IPS DF 19.7 (cell line): ENCODE measurements at places on chromosomes 6 and 20.
A peak's percentile ranks its signal among the peaks of the same experiment; 100 is the strongest.

DNA sequence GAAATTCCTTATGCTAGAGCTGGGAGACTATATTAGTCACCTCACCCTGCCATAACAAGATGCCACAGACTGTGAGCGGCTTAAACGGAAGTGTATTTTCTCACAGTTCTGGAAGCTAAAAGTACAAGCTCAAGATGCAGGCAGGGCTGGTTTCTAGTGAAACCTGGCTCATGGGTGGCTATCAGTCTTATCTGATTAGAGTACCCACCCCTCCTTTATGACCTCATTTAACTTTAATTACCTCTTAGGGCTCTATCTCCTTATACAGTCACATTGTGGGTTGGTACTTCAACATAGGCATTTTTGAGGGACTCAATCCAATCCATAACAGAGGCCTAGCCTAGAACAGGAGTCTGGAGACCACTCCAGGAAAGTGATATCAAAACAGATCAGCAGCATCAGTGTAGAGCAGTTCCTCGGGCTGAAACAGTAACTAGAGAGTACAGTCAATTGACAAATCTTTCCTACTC is 2.3 kb upstream of the SNRNP48 start:
- no peak for DNase-seq

DNA sequence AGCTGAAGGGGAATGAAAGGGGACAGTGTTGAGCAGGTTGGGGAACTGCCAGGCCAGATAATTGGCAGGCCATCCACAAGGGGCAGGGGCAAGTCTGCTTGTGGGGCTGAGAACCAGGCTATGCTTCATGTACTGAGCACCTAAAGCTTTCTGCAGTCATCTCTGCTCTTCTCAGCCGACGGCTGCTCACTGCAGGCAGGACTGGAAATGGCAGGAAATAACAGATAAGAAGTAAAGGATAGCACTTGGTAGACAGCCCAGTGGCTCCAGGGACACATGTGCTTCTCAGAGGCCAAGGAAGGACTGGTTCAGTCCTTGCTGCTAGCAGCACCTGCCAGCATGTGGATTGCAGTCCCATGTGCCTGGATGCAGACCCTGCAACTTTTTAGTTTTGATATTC is 89.8 kb downstream of the CD164 start:
- DNase-seq, result no peak

GRCh38 chr20:21100578-21101452 is 5.3 kb downstream of the LINC00237 start:
- DNase-seq, result no peak

DNA sequence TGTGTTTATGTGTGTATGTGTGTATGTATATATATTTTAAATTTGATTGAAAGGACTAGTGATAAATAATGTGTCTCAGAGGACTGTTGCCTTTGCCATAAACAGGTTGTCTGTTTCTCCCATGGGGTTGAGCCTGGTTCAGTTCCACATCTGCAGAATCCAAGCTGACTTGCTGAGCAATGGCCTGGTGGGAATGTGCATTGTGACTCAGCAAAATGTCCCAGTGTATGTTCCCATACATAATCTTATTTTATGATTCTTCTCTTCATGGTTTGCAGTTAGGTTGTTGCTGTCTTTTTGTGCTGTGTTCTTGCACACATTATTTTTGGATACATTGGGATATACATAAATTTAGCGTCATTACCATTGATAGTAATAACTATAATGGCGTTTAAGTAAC is 115.6 kb upstream of the SLC24A3 start:
- no peak for DNase-seq

- DNase-seq, result no peak
Measured at GRCh38 chr20:33796907-33797544, 14.1 kb upstream of the CHMP4B start.

DNA sequence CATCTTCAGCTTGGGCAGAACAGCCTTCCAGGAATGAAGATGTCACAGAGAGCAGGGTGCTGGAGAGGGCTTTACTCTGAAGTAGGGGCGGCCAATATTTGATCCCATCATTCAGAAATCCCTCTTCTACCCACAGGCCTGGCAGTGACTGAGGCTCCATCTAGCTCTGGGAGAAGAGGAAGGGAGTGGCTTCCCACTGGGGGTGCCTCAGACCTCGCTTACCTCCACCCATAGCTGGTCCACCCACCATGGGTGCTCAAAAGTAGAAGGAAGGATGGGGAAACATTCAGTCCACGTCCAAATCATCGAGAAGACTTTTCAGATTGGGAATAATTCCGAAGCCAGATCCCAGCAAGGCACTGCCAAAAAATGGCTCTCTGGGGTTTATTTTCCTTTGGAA is 11.8 kb upstream of the THBD start:
- DNase-seq, result no peak

DNA sequence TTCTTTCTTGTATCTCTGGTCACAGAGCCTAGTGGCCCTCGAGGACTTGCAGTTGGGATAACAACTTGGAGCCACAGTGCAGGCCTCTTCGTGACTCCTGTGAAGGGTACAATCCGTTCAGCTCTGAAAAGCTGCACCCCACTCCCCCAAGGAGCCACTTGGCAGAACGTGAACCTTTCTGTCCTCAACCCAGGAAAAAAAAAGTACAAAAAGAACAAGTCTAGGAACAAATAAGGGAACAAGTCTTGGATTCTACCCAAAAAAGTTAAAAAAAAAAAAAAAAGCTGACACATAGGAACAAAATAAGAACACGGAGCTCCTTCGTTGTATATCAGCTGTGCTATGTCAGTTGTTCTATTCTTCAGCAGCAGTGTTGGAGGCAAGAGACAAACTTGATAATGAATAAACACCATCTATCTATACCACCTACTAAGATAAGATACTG is 77.9 kb upstream of the TULP1 start:
- no peak for DNase-seq

DNA sequence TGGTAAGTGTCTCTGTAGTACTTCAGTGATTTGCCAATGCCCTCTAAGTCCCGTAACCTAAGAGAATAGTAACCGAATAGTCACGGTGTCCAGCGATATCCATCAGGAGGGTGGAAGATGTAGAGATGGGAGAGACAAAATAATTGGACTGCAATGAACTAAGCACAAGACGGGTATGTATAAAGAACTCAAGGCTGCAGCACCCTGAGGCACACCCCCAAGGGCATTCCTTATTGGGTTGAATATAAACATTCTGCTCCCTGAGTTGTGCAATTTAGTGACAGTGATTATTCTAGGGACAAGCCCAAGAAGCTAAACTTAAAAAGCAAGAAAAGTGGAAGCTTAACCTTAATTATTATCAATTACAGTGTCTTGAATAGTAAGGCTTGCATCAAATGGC is 14.6 kb downstream of the DST start:
- DNase-seq, result no peak

- DNase-seq, result peak; percentile 82
Measured at GRCh38 chr6:39377539-39377950, 55.0 kb upstream of the KCNK16 start.
